ENCODE measurements at places on chromosomes 5 and 9. TPM values are rescaled to one million over a fixed set of nuclear protein-coding genes. Genes with fewer than 3 reads are reported as not detected.

The SLC6A7 gene
- not detected for total RNA-seq

The BARHL1 gene
- total RNA-seq, result not detected

The GGTA1 gene
- not detected for total RNA-seq

The AK8 gene
- total RNA-seq, result not detected

The GKAP1 gene
- total RNA-seq, result 8.3 TPM

The PCDHB13 gene
- not detected for total RNA-seq

The PCDHA10 gene
- not detected for total RNA-seq

The PPP3R2 gene
- total RNA-seq, result not detected

The SLC34A1 gene
- not detected for total RNA-seq

The TNFSF15 gene
- total RNA-seq, result not detected

The KIF4B gene
- not detected for total RNA-seq

The SPRY4 gene
- total RNA-seq, result 0.53 TPM

The UGT3A2 gene
- not detected for total RNA-seq

The OXCT1 gene
- total RNA-seq, result 16.1 TPM

The C7 gene
- total RNA-seq, result not detected

The TMEM252 gene
- total RNA-seq, result not detected

The ENHO gene
- not detected for total RNA-seq

The LCP2 gene
- total RNA-seq, result 140 TPM

The GRIA1 gene
- total RNA-seq, result not detected

The CYFIP2 gene
- 304 TPM for total RNA-seq

The SWI5 gene
- total RNA-seq, result 3.5 TPM

The CARTPT gene
- not detected for total RNA-seq

The FCN2 gene
- not detected for total RNA-seq

The MARVELD2 gene
- 0.16 TPM for total RNA-seq

The PCDHB9 gene
- total RNA-seq, result not detected

The SLC12A2 gene
- total RNA-seq, result 12.8 TPM

The CCDC187 gene
- total RNA-seq, result 0.11 TPM

The PCDHGB5 gene
- not detected for total RNA-seq

The GPR150 gene
- not detected for total RNA-seq

The CNTNAP3 gene
- not detected for total RNA-seq

The HTR1A gene
- not detected for total RNA-seq

The PCDHA6 gene
- total RNA-seq, result not detected

The AGXT2 gene
- not detected for total RNA-seq

All from CD8-positive, alpha-beta T cell (primary cell).